Airway epithelial cell (primary cell): ENCODE measurements at places on chromosomes 11 and 22. TPM values are rescaled to one million over a fixed set of nuclear protein-coding genes. Genes with fewer than 3 reads are reported as not detected.

Gene OR56A1
- total RNA-seq, result not detected in 2 replicates

Gene PRODH
- total RNA-seq, result 8.7 and 14.2 TPM in 2 replicates

Gene TRIM51
- not detected in 2 replicates for total RNA-seq

Gene MRGPRF
- 0.07 and 0.37 TPM in 2 replicates for total RNA-seq

Gene SMC1B
- total RNA-seq, result not detected in 2 replicates

Gene LARGE2
- 25.0 and 27.2 TPM in 2 replicates for total RNA-seq

Gene VSIG10L2
- total RNA-seq, result not detected in 2 replicates

Gene ZW10
- 14.9 and 18.4 TPM in 2 replicates for total RNA-seq

Gene POU2AF3
- 0.28 TPM in 1 of 2 replicates, not detected in the other for total RNA-seq

Gene LBHD1
- total RNA-seq, result 2.3 and 5.2 TPM in 2 replicates

Gene MYO7A
- 0.07 TPM in 1 of 2 replicates, not detected in the other for total RNA-seq

Gene CARNS1
- 0.07 TPM in 1 of 2 replicates, not detected in the other for total RNA-seq

Gene POU2AF1
- 0.28 and 3.4 TPM in 2 replicates for total RNA-seq

Gene BTG4
- total RNA-seq, result not detected in 2 replicates

Gene C22orf39
- total RNA-seq, result 27.5 and 30.0 TPM in 2 replicates

Gene DDX6
- total RNA-seq, result 41.9 and 70.8 TPM in 2 replicates

Gene CCDC87
- 0.14 and 0.23 TPM in 2 replicates for total RNA-seq

Gene SCUBE1
- not detected in 2 replicates for total RNA-seq

Gene SLC25A17
- total RNA-seq, result 12.4 and 20.1 TPM in 2 replicates

Gene TMPRSS5
- not detected in 2 replicates for total RNA-seq

Gene SLC1A2
- total RNA-seq, result not detected in 2 replicates

Gene PNPLA5
- not detected in 2 replicates for total RNA-seq

Gene SLC17A6
- total RNA-seq, result not detected in 2 replicates

Gene PIWIL4
- 0.35 and 1.2 TPM in 2 replicates for total RNA-seq

Gene C11orf97
- total RNA-seq, result not detected in 2 replicates

Gene TSPAN32
- total RNA-seq, result not detected in 2 replicates

Gene JHY
- total RNA-seq, result 1.3 and 2.3 TPM in 2 replicates

Gene PRG3
- not detected in 2 replicates for total RNA-seq

Gene OR4C16
- not detected in 2 replicates for total RNA-seq

Gene DCHS1
- 0.09 and 0.21 TPM in 2 replicates for total RNA-seq

Gene CCDC116
- not detected in 2 replicates for total RNA-seq

Gene UBASH3B
- total RNA-seq, result 7.9 and 10.1 TPM in 2 replicates

Gene DNAJC24
- 3.4 and 7.3 TPM in 2 replicates for total RNA-seq

Gene OR8G1
- not detected in 2 replicates for total RNA-seq

Gene LUZP2
- total RNA-seq, result 0.07 TPM in 1 of 2 replicates, not detected in the other

Gene RPS6KA4
- total RNA-seq, result 72.9 and 73.6 TPM in 2 replicates

Gene SEC14L6
- total RNA-seq, result not detected in 2 replicates

Gene BIK
- total RNA-seq, result 18.6 and 20.0 TPM in 2 replicates

Gene NRXN2
- total RNA-seq, result not detected in 2 replicates

Gene ATL3
- total RNA-seq, result 24.3 and 42.7 TPM in 2 replicates

Gene NOX4
- 1.2 and 1.3 TPM in 2 replicates for total RNA-seq

Gene CLMP
- total RNA-seq, result 16.9 and 25.7 TPM in 2 replicates

Gene KDM4E
- total RNA-seq, result not detected in 2 replicates

Gene ZNF214
- 0.37 and 0.85 TPM in 2 replicates for total RNA-seq

Gene OR51B5
- total RNA-seq, result not detected in 2 replicates

Gene TRIM77
- not detected in 2 replicates for total RNA-seq
